ENCODE measurements at places on chromosomes 6 and 20. TPM values are rescaled to one million over a fixed set of nuclear protein-coding genes. Genes with fewer than 3 reads are reported as not detected.

DNA sequence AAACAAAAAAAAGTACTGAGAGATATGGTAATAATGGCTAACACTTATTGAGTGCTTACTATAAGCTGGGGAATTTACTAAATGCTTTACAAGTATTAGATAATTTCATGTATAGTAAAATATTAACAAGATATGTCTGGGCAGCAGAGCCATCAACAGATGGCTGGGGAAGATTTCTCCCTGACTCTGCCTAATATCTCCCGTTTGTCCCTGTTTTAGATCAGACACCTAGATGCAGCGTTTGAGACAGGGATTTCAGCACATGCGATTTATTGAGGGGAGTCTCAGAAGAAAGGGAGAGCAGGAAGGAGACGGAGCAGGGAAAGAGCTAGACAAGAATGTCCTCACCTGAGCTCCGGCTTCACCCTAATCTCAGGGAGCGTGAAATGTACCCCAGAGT lies 36.9 kb upstream of the ADGRF1 start:
- DNase-seq, result no peak

GRCh38 chr6:115485400-115485799 lies 575.3 kb downstream of the FRK start:
- DNase-seq, result no peak

DNA sequence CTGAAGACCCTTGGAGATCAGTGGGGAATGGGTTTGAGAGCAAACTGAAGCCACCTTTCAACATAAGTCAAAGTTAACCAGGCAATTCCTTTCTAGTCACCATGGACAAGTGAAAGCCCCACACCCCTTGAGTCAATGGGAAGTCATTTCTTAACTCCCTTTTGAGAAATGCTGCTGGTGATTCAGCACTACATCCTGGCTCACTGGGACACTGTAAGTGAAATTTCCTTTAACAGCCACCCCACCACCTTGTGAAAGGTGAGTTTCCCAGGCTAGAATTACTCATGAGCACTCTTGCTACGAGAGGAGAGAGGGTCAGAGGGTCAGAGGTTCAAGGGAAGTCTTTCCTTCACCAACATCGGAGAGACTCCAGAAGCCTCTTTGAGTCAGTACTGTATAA lies 93.3 kb upstream of the MARCKS start:
- DNase-seq, result no peak

GRCh38 chr6:105644691-105645090 lies 241.8 kb upstream of the PREP start:
- no peak for DNase-seq

DNA sequence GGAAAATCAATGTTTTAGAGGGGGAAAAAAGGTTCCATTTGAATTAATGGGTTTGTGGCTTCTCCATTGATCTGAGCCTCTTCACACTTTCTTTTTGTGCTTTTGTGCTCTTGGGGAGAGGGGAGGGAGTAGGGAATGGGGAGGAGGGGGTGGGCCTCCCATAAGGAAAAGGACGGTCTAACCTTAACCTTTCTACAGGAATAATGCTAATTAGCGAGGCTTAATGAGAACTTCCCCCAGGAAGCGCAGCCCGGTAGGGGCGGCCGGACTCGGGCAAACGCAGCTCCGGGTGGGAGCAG lies 103.0 kb downstream of the NOL4L start:
- no peak for DNase-seq

- peak; percentile 77 for DNase-seq
Measured at GRCh38 chr6:155050311-155050710, 55.2 kb downstream of the TIAM2 start.

DNA sequence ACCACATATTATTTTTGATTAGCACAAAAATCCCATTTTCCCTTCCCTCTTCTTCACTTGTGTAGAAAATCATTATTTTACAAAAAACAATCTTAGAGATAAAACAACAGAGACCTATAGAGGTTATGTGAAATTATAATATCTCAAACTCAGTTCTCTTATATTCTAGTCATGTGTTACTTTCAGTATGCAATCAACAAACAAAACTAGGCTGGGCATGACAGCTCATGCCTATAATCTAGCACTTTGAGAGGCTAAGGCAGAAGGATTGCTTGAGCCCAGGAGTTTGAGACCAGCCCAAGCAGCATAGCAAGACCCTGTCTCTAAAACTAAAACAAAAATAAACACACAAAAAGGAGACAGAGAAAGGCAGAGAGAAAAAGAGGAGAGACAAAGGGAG lies 211.4 kb upstream of the SGK1 start:
- DNase-seq, result no peak

- DNase-seq, result no peak
Measured at GRCh38 chr20:55354720-55355119, 650.6 kb downstream of the CBLN4 start.

GRCh38 chr20:36116807-36117441 lies 37.6 kb upstream of the EPB41L1 start:
- DNase-seq, result no peak

DNA sequence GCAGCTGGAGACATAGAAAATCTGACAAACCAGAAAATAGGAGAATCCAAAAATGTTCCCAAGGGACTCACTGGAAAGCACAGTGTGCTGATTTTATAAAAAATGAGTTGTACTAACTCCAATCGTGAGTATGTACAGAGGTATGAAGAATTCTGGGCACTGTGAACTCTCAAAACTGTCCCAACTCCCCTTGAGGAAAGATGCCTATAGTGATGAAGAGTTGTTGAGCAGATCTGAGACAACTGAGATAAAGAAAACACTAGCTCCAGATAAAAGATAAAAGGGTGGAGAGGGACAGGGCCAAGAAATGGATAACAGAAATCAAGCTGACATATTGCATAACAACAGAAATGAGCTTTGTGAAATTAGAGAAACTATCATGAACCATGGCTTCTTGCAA lies 481.4 kb downstream of the MAFB start:
- DNase-seq, result no peak

GRCh38 chr6:44072452-44072958 lies 54.7 kb downstream of the MRPL14 start:
- DNase-seq, result no peak

- DNase-seq, result no peak
Measured at GRCh38 chr6:143205991-143206390, 145.3 kb downstream of the AIG1 start.

Gene SYTL3
- total RNA-seq, result 106 TPM

Gene TRIM15
- not detected for total RNA-seq

Gene NNAT
- total RNA-seq, result not detected

Gene BCAS1
- total RNA-seq, result not detected

Gene MUC22
- total RNA-seq, result not detected

Gene OR12D3
- not detected for total RNA-seq
